ENCODE measurements at places on chromosomes 6 and 20. TPM values are rescaled to one million over a fixed set of nuclear protein-coding genes. Genes with fewer than 3 reads are reported as not detected.

Gene SIRPA
- total RNA-seq = 36.3 TPM

DNA sequence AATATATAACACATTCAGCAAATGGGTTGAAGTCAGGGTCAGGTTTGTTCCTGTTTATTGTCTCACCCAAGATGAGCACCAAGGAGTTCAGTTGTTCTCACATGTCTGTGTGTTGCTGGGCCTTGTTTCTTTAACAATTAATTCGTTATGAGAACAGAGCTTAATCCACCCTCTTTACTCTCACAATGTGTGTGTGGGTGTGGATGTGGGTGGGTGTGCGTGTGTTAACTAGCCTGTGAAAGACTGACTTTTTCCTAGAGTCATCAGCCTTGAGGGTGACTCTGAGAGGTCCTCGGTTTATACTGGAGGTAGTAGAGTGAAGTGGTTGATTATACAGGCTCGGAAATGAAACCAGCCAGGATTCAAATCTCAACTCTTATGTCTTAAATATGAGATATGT, 672.1 kb downstream of the MAFB start:
- no peaks in the 10 kb centered on the region for H3K27me3 ChIP-seq
- no peak for DNase-seq
- H3K36me3 ChIP-seq = no peaks in the 10 kb centered on the region
- no peak overlapping the region for H3K27ac ChIP-seq

DNA sequence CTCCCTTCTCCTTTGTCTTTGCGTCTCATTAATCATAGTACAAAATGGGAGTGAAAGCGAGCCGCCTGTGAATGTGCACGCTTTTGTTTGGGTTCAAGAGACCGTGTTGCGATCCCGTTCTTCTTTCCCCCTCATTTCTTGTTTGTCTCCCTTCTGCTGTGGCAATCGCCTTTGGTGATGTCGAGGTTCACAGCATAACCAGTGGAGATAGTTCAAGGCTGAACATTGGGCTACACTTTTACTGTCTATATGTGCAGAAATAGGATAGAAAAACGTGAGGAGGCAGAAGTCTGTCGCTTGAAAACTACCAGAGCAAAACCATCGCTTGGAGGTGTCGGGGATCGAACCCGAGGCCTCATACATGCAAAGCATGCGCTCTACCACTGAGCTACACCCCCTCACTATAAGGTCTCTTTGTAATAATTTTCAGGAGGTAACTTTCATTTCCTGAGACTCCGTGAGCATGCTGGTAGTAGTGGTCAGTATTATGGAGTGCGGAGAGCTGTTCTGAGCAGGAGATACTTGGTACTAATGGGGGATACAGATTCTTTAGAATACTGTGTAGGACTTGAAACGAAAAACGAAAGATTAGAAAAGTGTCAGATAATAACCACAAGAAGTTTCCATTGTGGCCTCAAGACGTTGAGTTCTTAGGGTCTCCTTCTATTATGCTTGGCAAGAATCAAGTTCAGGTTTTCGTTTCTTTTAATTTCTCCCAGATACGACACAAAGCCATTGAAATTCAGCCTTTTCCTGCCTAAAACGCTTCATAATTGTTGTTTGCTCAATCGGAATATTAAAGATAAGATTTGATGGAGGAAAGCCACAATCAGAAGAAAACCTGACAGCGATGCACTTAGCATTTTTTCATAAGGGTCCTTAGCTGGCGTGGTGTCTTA, 106.6 kb downstream of the TRIM27 start:
- H3K4me1 ChIP-seq = no peaks in the 10 kb centered on the region
- no peak for DNase-seq
- no peak overlapping the region for H3K27ac ChIP-seq
- no peaks in the 10 kb centered on the region for H3K27me3 ChIP-seq
- H3K4me3 ChIP-seq = no peak overlapping the region
- no peaks in the 10 kb centered on the region for H3K36me3 ChIP-seq

- no peak overlapping the region for H3K4me3 ChIP-seq
- H3K4me1 ChIP-seq = no peaks in the 10 kb centered on the region
- no peak overlapping the region for H3K27ac ChIP-seq
- no peaks in the 10 kb centered on the region for H3K36me3 ChIP-seq
- DNase-seq = no peak
- H3K27me3 ChIP-seq = no peaks in the 10 kb centered on the region
Observed at GRCh38 chr6:50141100-50141499, 91.4 kb upstream of the DEFB112 start.

GRCh38 chr20:56278196-56278595, 29.7 kb downstream of the MC3R start:
- DNase-seq = no peak
- no peaks in the 10 kb centered on the region for H3K27me3 ChIP-seq
- H3K27ac ChIP-seq = no peak overlapping the region
- H3K4me1 ChIP-seq = no peaks in the 10 kb centered on the region
- H3K36me3 ChIP-seq = no peaks in the 10 kb centered on the region
